ENCODE measurements at places on chromosomes 5 and 9.

DNA sequence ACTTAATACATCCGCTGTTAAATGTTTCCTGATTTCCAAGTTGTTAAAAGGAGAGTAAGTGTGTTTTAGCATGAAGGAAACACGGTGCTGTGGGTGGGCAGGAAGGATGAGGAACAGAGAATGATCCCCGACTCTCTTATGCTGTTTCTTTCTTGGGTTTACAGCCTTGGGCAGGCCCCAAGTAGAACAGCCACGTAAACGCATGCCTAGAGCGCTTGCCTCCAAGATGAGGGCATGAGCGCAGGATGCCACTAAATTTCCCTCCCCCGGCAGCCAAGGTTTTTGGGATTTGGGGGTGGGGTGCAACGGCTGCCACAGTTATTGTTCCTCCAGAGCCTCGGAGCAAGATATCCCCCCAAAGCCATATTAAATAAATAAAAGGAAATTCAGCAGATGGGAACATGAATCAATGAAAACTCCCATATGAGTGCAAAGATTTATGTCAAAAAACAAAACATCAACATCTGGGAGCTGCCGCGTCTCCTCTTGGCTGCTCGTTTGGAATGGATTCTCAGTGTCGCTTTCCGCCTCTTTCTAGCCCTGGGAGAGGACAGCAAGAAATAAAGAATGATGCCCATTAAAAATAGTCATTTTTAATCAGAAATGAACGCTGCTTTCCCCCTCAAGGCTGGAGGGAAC lies 10.0 kb upstream of the DELE1 start:
- DNase-seq, result no peak

GRCh38 chr5:14917719-14918118 lies 46.1 kb upstream of the ANKH start:
- DNase-seq, result no peak

DNA sequence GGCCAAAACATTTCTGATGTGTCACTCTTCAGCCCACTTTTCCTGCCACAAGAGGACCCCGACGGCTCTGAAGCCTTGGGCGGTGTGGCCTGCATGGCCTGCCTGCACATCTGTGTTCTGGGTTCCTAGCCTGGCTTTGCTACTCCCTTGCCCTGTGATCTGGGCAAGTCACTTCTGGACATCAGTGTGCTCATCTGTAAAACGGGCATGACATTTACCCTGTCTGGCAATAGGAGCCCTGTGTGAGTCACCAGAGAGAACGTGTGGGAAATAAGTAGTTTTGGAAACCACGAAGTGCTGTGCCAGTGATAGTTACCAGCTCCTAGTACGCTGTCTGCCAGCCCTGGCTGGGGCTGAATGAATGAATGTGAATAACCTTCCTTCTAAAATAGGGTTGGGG lies 90.8 kb downstream of the MACROH2A1 start:
- DNase-seq, result no peak

DNA sequence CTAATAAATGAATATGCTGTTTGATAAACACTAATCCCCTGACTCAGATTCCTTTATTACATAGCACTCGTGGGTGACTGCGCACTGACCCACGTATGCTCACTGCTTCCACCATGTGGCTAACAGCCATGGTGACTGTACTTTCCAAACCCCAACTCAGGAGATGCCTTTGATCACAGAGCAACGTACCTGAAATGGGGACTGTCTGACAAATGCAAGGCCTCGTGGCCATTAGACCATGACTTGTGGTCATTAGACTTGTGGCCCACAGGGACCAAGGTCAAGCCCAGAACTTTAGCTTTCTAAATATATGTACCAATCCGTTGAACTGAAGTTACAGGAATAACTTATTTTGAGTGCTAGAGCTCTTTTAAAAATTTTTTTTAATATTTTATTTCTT lies 46.6 kb downstream of the CYFIP2 start:
- DNase-seq, result peak; percentile 63

DNA sequence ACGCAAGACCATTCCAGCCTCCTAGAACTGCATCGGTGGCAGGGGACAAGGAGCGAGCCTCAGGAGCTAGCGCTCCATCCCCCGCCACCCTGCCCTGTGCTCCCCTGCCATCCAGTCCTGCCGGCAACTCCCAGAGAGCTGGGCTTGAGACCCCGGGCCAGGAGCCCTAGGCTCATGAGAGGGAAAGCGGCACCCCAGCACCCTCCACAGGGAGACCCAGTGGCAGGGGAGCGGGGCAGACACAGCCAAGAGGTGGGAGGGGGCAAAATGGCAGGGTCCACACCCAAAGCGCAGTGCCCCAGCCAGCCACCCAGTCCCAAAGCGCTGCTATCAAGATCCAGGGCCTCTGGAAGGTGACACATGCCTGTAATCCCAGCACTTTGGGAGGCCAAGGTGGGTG lies 12.7 kb downstream of the UBAC1 start:
- DNase-seq, result no peak

DNA sequence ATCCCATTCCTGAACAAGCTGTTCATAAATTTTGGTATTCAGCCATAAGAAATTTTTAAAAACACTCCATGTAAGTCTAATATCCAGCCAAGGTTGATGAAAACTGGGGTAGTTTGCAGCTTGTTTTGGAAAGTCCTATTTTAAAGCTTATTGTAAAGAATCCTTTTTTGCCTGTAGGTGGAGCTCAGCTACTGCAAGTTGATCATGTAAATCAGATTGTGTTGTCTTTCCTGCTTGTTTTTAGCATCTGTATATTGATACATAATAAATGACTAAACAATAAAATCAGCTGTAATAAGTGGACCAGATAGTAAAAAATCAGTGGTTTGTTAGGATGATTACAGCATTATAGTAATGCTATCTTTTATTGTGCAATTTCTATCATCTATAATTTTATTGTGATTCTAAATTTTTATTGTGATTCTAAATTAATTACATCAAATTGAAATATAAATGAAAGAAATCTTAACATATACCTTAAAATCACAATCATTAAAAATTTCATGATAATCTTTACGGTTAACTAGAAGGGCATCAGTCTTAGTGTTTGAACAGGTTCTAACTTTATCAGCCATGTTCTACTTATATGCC lies 42.4 kb downstream of the CWC27 start:
- DNase-seq, result no peak

DNA sequence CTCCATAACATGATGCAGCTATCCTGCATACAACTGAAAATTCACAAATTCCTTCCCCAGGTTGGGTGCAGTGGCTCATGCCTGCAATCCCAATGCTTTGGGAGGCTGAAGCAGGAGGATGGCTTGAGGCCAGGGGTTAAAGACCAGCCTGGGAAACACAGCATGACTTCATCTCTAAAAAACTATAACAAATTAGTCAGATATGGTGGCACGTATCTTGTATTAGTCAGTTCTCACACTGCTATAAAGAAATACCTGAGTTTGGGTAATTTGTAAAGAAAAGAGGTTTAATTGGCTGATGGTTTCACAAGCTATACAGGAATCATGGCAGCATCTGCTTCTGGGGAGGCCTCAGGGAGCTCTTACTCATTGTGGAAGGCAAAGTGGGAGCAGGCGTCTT lies 56.4 kb upstream of the DAPK1 start:
- no peak for DNase-seq

DNA sequence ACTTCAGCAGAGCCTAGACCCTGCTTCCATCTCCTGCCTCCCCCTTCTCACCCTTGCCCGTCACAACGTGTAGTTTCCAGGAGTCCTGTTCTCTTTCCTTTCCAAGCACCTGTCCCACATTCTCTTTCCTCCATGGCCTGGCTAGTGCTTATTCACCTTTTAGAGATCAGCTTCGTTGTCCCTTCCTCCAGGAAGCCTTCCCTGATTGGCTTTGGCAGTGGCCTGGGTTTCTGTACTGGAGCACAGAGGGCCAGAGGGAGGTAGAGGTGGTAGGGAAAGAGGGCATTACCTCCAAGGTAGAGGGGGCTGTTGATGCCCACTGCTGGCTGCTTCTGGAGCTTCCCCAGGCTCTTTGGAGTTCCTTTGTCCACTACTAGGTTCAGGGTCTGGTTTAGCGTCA lies 93.7 kb upstream of the PANK3 start:
- no peak for DNase-seq

DNA sequence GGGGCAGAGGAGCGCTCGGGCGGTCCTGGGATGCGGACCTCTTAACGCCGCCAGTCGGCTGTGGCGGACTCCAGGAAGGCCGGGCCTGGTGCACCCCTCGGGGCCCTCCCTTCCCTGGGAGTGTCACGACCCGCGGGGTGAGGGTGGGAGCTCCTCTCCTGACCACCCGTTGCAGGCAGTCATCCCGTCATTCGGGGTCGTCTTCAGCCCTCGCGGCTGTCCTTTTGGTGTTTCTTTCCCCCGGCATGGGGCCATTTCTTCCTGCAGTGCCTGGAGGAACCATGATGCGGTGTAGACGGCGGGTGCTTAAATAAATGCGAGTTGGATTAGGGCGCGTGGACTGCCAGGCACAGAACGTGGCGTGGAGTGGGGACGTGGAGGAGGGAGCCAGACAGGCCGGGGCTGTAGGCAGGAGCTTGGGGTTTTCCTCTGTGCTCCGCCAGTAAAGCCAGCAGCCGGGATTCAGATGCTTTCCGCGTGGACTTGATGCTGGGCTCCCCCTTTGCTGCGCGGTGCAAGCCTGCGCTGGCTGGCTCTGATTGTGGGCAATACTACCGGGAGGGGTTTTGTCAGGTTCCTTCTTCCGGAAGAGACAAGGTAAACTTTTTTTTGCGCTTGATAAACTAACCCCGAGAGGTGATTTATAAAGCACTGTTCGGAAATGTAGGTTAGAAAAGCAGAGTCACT lies 868 bp downstream of the KDM4C start:
- DNase-seq, result peak; percentile 54

GRCh38 chr5:96294884-96295202 lies 138.2 kb downstream of the PCSK1 start:
- DNase-seq, result no peak

DNA sequence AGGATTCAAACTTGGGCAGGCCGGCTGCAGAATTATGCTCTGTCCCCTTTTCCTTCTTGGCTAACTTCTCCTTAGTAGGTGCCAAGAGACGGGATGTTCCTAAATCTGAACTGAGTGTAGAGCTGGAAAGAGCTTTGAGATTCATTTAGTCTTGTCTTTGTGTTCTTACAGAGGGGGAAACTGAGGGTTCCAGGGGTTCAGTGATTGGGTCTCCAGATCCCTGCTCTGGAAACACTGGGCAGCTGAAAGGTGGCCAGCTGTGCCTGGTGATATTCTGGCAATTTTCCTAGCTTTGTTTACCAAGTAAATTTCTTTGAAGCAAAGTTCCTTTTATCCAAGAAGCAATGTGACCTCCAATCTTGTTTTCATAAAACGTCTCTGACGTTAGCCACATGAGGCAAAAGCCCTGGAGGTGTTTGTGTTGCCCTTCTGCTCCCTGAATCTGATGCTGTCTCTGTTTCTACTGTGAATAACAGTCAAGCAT lies 288.7 kb downstream of the ZSWIM6 start:
- DNase-seq, result no peak

DNA sequence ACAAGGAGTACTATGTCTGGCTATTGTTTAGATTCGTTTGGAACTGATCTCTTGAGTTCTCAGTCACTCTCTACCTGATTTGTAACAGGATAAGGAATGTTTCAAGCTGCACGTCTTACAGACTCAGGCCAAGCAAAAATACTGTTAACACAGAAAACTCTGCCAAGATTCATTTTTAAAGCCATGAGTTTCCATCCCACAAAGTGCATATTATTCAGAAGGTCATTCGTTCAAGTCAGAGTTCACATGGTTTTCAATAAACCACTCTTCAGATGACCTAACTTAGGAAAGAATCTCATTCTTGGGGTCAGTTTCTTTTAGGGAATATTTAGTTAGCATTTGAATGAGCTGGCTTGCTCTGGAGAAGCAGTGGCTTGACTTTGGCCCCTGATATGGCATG lies 49.3 kb downstream of the F2R start:
- DNase-seq, result no peak
